ENCODE measurements at places on chromosomes 6 and 20.
A peak's percentile ranks its signal among the peaks of the same experiment; 100 is the strongest.

DNA sequence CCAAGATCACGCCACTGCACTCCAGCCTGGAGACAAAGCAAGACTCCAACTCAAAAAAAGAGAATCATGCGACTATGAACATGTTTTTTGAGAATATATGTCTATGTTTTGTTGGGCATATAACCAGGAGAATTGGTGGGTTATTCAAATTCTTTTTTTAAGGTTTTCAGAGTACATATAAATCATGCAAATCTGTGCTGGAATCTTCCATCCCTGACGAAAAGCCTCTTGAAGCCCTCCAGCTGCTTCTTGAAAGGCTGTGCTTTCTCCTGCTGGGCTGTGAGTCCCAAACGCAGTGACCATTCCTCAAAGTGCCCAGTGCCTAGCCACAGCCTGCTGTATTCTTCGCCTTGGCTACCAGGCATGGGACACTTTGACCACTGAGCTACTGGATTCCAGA, 9.2 kb upstream of the RAB22A start:
- H3K4me3 ChIP-seq, result no peak overlapping the region
- H3K36me3 ChIP-seq, result peaks cover 3% of the 10 kb centered on the region
- H3K4me1 ChIP-seq, result peaks cover 15% of the 10 kb centered on the region
- H3K27ac ChIP-seq, result no peak overlapping the region

GRCh38 chr20:35508493-35509218, 20.8 kb downstream of the C20orf173 start:
- H3K4me3 ChIP-seq, result no peak overlapping the region
- no peaks in the 10 kb centered on the region for H3K27me3 ChIP-seq
- DNase-seq, result no peak
- peak overlapping the region; percentile 38 for H3K27ac ChIP-seq

DNA sequence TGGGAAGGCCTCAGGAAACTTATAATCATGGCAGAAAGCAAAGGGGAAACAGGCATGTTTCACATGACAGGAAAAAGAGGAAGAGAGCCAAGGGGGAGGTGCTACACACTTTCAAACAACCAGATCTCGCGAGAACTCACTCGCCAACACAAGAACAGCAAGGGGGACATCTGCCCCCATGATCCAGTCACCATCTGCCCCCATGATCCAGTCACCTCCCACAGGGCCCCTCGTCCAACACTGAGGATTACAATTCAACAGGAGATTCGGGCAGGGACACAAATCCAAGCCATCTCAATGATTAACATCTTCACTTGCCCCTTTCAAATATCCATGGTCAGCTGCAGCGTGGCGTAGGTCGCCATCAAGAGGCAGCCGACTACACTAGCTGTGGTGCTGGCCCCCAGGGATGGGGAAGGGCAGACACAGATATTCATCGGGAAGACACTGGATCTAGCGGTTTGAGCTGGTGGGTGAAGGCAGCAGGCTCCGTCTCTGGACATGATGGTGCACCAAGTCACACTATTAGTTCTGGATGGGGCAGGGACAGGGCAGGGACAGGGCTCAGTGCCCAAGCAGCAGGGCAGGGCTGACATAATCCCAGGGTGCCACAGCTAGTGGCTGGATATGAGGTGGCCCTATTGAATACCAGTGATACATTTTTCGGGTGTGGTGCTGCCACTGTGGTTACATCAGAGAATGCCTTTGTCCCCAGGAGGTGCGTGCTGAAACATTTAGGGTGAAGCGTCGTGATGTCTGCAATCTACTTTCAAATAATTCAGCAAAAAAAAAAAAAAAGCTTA, 31.6 kb downstream of the TUBB2B start:
- peaks cover 20% of the 10 kb centered on the region for H3K27me3 ChIP-seq
- H3K4me3 ChIP-seq, result no peak overlapping the region
- H3K27ac ChIP-seq, result no peak overlapping the region
- H3K36me3 ChIP-seq, result no peaks in the 10 kb centered on the region
- DNase-seq, result no peak

DNA sequence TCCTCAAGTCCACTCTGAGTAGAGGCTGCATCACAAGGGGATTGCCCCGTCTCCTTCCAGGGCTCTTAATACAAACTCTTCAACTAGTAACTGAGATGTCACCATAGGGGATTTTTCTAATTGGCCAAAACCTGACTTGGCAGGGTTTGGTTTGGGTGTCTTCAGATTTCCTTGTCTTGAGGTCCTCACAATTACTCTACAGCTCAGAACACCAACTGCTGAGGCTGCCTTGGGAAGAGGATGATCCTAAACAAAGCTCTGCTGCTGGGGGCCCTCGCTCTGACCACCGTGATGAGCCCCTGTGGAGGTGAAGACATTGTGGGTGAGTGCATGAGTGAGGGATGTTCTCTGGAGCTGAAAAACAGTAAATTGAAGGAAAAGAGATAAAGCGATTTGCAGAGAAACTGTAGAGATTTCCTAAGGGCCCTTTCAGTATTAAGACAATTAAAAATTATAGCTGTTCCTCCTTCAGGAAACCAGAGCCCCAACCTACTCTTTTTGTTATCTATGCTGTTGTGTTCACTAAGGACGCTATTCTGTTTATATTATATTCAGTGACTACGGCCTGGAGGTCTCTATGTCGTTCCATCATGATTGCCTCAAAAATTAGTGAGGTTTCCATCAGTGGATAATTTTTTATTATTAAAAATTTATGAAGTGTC, at the start of gene HLA-DQA1:
HLA-DQA1 (plus strand) TSS at position 188 of the 662 bp plus-strand sequence; CDS start at position 241, 53 bp downstream.
- peak within 1 kb of the TSS; percentile 79 for H3K4me3 ChIP-seq
- H3K36me3 ChIP-seq, result peaks cover 20% of the 10 kb centered on the region
- H3K4me1 ChIP-seq, result peaks cover 38% of the 10 kb centered on the region
- no peak for DNase-seq
- peak within 1 kb of the TSS; percentile 92 for H3K27ac ChIP-seq

GRCh38 chr6:94590416-94590815, 986.9 kb upstream of the MANEA start:
- no peaks in the 10 kb centered on the region for H3K4me1 ChIP-seq
- no peaks in the 10 kb centered on the region for H3K27me3 ChIP-seq
- no peak overlapping the region for H3K27ac ChIP-seq
- DNase-seq, result no peak

GRCh38 chr6:85069577-85069976, 305.2 kb upstream of the TBX18 start:
- no peaks in the 10 kb centered on the region for H3K4me1 ChIP-seq
- H3K27me3 ChIP-seq, result no peaks in the 10 kb centered on the region
- H3K27ac ChIP-seq, result no peak overlapping the region
- no peak for DNase-seq
- H3K36me3 ChIP-seq, result no peaks in the 10 kb centered on the region

- peaks cover 22% of the 10 kb centered on the region for H3K4me1 ChIP-seq
- H3K27ac ChIP-seq, result no peak overlapping the region
- H3K4me3 ChIP-seq, result no peak overlapping the region
- DNase-seq, result no peak
Observed at GRCh38 chr6:45432977-45433376, 55.2 kb upstream of the SUPT3H start.

DNA sequence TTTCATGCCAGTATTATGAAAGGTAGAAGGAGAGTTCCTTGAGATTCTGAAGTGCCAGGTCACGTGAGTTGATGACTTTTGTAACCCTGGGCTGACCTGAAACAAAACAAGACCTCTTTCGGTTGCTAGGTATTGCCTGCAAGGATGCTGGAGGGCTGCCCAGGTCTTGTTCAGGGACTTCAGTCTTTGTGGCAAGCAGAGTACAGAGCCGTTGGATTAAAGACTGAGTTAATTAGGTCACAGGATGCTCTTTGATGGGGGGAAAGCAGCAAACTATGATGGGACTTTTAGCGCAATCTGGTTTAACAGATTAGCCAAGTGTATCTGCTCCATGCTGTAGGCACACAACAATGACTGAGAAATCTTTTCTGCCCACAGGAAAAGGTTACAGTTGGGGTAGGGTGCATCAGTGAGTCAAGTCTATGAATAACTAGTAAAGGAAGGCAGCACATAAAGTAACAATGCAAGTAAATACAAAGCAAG, 12.8 kb upstream of the ELOVL5 start:
- DNase-seq, result peak; percentile 68
- peaks cover 26% of the 10 kb centered on the region for H3K36me3 ChIP-seq
- peak overlapping the region; percentile 85 for H3K4me3 ChIP-seq
- H3K27ac ChIP-seq, result peak overlapping the region; percentile 92
